B cell (primary cell): ENCODE measurements at places on chromosomes 2 and 18. TPM values are rescaled to one million over a fixed set of nuclear protein-coding genes. Genes with fewer than 3 reads are reported as not detected.

DNA sequence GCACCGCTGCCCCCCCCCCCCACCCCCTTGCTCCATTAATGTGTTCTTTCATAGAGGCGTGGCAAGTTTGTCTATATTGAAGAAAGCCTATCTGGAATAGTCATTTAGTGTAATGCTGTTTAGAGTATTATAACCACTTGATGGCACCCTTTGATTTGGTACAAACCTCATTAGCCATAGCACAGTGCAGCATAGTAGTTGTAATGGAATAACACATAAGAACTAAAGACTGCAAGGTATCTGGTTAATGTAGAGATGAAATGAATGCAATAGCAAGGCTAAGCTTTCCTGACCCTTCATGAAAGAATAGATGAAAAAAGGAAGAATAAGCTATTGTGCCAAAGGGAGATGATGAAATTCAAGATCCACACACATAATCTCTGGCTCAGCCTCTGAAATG lies 81.9 kb downstream of the EHBP1 start:
- H3K27ac ChIP-seq: no peak overlapping the region
- H3K4me1 ChIP-seq: no peaks in the 10 kb centered on the region
- H3K27me3 ChIP-seq: no peaks in the 10 kb centered on the region
- no peaks in the 10 kb centered on the region for H3K36me3 ChIP-seq

SULT1C4 gene
- not detected in 2 replicates for total RNA-seq

- no peaks in the 10 kb centered on the region for H3K27me3 ChIP-seq
- H3K4me1 ChIP-seq: peaks cover 20% of the 10 kb centered on the region
- no peaks in the 10 kb centered on the region for H3K36me3 ChIP-seq
- no peak for DNase-seq
- H3K4me3 ChIP-seq: no peak overlapping the region
- H3K27ac ChIP-seq: no peak overlapping the region
Observed at GRCh38 chr2:60054571-60055340, 498.7 kb downstream of the BCL11A start.

DNA sequence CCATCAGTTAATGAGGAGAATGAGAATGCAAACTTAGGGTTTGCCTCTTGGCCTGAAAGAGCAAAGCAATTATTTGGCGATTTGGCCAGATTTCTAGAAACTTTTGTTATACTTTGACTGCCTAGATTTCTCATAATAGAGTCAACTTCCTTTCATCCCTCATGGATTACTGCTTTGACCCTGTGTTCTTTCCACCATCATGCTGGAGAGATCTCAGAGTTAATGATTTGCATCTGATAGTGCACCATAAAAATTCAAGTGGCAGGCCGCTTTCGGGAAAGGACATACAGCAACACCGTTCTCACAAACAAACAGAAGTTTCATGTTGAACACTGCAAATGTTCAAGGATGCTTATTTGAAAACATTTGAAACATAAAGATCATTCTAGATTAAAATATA lies 143.7 kb upstream of the ZFP36L2 start:
- no peaks in the 10 kb centered on the region for H3K4me1 ChIP-seq
- H3K27me3 ChIP-seq: no peaks in the 10 kb centered on the region
- no peak for DNase-seq
- no peaks in the 10 kb centered on the region for H3K36me3 ChIP-seq
- no peak overlapping the region for H3K4me3 ChIP-seq

CHRND gene
- total RNA-seq: not detected in 2 replicates

GPR155 gene
- total RNA-seq: 17.6 and 20.6 TPM in 2 replicates
